Stimulated activated CD8-positive, alpha-beta memory T cell treated with anti-CD3 and anti-CD28 coated beads, Interleukin-15, amount 100 ng/mL, for 4 hours (primary cell): ENCODE measurements at places on chromosomes 12 and 14.

GRCh38 chr14:94066089-94066676 lies 14.8 kb downstream of the DDX24 start:
- DNase-seq, result no peak

DNA sequence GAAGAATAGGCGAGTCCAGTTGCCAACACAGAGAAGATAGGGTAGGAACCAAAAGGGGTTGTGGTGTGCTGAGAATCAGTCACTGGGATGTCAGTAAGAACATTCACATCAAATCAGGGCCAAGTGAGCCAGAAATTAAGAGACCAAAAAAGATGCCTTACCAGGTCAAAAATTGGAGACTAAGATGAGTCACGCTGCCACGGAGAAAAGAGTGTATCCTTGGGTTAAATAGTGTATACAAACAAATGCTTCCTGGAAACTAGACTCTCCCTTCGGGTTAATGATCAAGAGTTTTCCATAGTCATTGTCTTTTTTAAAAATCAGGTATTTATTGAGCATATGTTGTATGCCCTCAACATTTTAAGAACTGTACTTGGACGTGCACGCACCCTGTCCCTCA lies 45.2 kb upstream of the BAZ1A start:
- DNase-seq, result no peak

GRCh38 chr12:103778781-103779180 lies 62.3 kb downstream of the NT5DC3 start:
- DNase-seq, result no peak

GRCh38 chr14:99589651-99590530 lies 14.1 kb downstream of the CCDC85C start:
- no peak for DNase-seq

- no peak for DNase-seq
These were observed 917.7 kb downstream of the DIO2 start for GRCh38 chr14:79293482-79294177.

DNA sequence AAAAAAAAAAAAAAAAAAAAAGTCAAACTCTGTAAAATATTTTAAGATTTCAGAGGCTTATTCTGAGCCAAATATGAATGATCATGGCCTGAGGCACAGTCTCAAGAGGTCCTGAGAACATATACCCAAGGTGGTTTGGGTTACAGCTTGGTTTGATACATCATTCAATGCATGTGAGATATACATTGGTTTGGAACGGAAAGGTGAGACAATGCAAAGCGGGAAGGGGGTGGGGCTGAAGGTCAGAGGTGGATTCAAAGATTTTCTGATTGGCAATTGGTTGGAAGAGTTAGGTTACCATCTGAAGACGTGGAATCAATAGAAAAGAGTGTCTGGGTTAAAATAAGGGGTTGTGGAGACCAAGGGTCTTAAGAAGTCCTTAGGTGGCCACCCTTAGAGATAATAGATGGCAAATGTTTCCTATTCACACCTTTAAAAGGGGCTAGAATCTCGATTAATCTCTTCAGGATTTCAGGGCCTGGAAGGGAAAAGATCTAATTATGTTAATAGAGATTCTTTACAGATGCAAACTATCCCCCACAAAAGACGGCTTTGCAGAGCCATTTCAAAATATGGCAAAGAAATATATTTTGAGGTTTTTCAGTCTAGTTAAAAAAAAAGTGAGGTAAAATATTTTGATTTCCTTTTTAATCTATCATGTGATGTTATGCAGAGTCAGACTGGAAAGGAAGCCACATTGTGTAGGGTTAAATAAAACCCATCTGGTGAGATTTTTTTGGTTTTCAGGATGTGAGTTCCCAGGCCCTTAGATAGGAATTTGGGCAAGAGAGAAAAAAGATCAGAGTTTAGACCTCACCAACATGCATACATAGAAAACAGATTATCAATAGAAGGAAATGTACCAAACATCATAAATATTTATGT lies 173.8 kb upstream of the CNOT2 start:
- DNase-seq, result no peak

GRCh38 chr14:54537651-54538050 lies 27.9 kb downstream of the CGRRF1 start:
- no peak for DNase-seq

DNA sequence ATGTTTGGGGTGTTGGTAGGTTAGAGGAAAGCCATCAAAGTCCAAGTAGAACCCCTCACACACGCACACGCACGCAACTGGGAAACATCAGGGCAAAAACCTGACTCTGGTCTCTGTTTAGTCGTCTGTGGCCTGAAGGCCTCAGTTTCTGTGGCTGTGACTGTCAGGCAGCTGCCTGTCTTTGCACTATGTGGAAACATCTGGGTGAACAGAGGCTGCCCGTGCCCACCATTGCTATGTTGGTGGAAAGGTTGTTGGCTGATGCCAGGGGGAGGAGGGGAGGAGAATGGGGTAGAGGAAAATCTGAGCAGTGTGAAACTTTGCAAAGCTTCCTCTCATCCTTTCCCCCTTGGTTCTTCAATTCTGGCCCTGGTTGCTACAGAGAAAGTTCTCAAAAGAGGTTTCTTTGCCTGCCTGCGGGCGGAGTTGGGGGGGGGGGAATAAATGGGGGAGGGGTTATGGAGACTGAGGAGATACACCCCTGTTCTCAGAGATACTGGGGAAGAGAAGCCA lies 7.5 kb downstream of the HOXC10 start:
- DNase-seq, result no peak

DNA sequence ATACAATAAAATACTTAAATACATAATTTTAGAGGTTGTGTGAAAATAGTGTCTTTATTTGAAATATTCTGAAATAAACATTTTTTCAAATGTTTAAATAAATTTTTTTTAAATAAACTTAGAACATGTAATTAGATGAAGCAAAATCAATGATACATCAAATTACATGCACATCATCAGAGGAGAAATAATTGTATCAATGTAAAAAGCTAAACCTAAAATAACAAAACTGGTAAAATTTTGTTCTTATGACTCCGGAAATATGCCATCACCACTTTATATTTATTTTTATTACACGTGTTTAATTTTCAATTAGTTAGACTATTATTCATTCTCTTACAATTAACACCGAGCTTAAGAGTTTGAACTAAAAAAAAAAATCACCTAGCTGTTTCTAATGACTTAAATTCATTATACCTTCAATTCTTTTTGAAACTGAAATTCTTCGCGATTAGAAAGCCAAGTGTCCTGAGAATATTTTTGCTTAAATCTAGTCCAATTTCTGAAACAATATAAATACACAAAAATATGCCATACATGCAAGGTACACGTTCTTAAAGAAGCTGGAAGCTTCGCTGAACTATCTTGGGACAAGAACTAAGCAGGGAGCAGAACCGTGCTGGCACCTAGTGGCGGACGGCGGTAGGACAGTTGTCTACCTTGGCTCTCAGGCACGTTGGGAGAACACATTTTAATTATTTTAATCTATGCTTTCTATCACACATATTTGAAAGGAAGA lies 230.5 kb downstream of the SLC25A21 start:
- no peak for DNase-seq
